ENCODE measurements at places on chromosomes 12 and 14.
A peak's percentile ranks its signal among the peaks of the same experiment; 100 is the strongest.

GRCh38 chr12:124434354-124434753 lies 133.1 kb downstream of the NCOR2 start:
- DNase-seq: no peak

GRCh38 chr12:114902665-114903064 lies 218.7 kb upstream of the TBX3 start:
- DNase-seq: no peak

DNA sequence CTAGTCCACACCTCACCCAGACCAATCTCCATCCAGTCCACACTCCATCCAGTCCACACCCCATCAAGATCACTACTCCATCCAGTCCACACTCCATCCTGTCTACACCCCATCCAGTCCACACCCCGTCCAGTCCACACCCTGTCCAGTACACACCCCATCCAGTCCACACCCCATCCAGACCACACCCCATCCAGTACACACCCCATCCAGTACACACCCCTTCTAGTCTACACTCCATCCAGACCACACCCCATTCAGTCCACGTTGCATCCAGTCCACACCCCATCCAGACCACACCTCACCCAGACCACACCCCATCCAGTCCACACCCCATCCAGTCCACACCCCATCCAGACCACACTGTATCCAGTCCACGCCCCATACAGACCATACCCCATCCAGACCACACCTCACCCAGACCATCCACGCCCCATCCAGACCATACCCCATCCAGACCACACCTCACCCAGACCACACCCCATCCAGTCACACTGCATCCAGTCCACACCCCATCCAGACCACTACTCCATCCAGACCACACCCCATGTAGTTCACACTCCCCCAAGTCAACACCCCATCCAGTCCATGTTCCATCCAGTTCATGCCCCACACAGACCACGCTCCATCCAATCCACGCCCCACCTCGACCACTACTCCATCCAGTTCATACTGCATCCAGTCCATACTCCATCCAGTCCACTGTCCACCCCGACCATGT lies 116.6 kb upstream of the RTL1 start:
- DNase-seq: no peak

DNA sequence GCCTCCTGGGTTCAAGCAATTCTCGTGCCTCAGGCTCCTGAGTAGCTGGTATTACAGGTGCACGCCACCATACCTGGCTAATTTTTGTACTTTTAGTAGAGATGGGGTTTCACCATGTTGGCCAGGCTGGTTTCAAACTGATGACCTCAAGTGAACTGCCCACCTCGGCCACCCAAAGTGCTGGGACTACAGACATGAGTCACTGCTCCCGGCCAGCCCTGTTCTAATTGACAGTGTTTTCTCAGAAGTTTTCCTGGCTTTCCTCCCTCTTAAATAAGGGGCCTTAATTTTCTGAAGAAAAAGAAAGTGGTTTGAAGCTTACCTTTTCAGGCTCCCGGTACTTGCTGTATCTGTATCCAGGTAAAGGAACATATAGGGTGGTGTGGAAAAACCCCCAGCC lies 1.7 kb downstream of the HAL start:
- no peak for DNase-seq

DNA sequence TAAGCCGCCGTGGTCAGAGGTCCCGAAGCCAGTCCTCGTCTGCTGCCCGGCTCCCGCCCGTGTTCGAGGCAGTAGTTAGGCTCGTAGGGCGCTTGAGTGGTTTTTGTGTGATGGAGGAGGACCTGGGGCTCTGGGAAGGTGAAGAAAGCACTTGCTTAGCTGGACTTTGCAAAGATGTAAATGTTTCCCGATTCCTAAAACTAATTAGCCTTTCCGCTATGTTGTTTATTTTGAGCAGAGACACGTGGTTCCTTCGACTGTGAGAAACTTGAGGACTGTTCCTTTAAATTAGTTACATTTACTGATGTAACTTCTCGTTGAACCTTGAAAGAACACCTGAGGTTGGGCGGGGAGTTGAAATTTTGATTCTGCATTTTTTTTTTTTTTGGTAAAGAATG lies 33.9 kb downstream of the MIA2 start:
- DNase-seq: no peak

GRCh38 chr12:51536159-51536558 lies 54.9 kb upstream of the SCN8A start:
- no peak for DNase-seq

DNA sequence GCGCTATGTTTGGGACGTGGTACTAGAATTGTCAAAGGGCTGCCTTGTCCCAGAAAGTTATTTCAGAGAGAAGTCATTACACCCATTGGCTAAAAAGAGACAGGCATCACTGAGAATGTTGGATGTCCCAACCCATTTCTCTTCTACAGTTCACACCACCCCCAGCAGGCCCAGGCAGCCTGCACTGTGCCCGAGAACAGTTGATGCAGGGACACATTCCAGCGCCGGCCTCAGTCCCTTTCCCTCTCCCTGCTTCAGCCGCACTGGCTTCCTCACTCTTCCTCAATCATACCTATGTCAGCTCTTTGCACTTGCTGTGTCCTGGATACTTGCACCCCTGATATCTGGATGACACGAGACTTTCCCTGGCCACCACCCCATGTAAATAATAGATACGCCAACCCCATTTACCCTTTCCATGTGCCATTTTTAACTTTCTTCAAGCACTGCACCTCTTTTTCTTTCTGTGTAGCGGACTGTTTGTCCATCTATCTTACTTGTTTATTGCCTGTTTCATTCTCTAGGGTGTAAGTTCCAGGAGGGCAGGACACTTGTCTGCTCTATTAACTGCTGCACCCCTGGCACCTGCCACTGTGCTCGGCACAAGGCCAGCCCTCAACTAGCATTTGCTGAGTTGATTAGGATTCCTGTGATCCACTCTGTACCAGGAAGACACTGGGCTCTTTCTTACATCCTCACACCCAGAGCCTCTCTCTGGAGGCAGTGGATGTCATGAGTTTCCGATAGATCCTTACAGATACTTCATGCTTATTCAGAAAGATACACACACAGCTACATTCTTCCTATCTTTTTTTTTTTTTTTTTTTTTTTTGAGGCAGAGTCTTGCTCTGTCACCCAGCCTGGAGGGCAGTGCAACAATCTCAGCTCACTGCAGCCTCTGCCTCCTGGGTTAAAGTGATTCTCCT lies 76.6 kb upstream of the CEP83 start:
- no peak for DNase-seq

DNA sequence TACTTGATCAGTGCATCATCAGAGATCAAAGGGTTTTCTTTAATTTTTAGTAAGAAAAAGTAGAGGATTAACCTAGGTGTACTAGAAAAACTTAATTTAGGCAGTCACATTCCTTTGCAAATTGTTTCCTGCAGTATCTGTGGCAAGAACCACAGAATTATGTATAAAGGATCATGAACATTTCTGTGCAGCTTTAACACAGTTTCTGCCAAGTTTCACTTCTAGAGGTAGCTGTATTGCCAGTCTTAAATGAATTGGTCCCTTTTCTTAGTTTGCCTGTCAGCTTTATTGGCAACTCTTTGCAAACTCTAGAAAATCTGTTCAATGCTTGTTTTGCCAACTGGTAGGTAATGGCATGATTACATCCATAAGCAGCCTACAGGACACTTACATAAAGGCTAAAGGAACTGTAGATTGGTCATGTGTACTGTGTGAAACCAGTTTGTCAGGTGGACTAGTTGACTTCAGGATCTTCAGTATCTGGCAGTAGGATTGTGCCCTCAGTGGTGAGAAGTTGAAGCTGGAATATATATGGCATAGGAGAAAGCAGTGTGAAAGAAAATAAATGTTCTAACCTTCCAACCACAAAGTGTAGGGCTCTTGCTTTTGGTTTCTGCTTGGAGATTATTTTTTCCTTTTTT lies 75.9 kb downstream of the TTLL5 start:
- DNase-seq: no peak

- DNase-seq: no peak
Measured at GRCh38 chr12:21459474-21459873, 22.0 kb downstream of the PYROXD1 start.

GRCh38 chr12:16520328-16520727 lies 85.6 kb downstream of the LMO3 start:
- DNase-seq: no peak

DNA sequence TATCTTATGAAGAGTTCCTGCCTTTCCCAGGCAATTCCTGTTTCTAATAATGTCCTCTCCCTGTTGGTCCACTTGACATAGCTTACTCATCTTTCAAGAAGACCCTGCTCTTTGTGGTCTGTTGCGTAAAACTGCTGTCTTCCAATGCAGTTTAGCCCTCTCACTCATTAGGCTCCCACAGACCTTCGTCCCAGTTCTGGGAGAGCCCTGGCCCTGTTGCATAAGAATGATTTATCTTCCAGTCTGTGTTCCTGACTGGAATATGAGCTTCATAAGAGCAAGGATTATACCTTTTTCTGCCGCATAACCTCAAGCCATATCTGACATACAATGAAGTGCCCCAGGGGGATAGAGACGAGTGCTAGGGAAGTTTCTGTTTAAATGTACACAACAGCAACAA lies 365.9 kb upstream of the NOVA1 start:
- peak; percentile 12 for DNase-seq

- DNase-seq: no peak
Measured at GRCh38 chr12:73514672-73515071, 1023.0 kb upstream of the ATXN7L3B start.

DNA sequence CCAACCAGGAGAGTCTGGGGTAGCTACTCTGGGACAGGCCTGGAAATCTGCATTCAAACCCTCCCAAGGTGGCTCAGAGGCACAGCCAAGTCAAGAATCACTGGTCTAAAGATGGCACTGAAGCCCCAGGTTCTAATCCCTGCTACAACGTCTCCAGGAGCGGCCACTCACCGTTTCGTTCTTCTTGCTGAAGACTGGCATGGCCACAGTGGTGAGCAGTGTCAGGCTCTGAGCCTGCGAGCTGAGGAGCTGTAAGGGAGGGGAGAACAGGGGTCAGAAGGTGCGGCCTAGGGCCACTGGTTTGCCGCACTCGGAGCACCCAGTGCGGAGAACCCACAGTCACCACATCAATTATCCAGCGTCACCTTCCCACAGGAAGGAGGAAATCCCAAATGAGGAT lies 38.8 kb downstream of the CACNA2D4 start:
- no peak for DNase-seq
